Endothelial cell (in vitro differentiated cells): ENCODE measurements at places on chromosomes 16 and 17.

GRCh38 chr17:71959154-71959553 is 161.7 kb upstream of the SOX9 start:
- no peak for DNase-seq

- no peak for DNase-seq
These were observed 402.4 kb downstream of the ZFHX3 start for GRCh38 chr16:72645538-72645937.

DNA sequence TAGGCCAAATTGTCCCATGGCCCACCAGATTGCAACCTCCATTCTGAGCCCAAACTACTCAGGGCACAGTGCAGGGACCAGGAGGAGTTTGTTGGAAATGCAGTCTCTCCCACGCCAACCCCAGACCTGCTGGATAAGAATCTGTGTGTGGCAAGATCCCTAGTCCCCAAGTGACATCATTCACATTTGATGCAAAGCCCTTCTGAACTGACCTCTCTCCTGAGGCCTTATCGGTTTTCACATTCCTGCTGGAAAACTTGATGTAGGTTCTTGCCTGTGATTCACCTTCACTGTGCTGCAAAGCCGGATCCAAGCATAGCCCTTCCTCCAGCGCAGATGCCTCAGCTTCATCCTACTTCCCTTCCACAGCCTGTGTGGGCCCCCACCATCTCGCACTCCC is 6.6 kb upstream of the SHCBP1 start:
- DNase-seq = no peak

GRCh38 chr17:56064506-56064905 is 88.8 kb upstream of the ANKFN1 start:
- no peak for DNase-seq

- DNase-seq = no peak
These were observed 157.4 kb downstream of the PRKCA start for GRCh38 chr17:66459811-66460270.

- no peak for DNase-seq
These were observed 15.9 kb upstream of the ICAM2 start for GRCh38 chr17:64036198-64036922.

- no peak for DNase-seq
These were observed 99.8 kb upstream of the PMFBP1 start for GRCh38 chr16:72271699-72272240.

DNA sequence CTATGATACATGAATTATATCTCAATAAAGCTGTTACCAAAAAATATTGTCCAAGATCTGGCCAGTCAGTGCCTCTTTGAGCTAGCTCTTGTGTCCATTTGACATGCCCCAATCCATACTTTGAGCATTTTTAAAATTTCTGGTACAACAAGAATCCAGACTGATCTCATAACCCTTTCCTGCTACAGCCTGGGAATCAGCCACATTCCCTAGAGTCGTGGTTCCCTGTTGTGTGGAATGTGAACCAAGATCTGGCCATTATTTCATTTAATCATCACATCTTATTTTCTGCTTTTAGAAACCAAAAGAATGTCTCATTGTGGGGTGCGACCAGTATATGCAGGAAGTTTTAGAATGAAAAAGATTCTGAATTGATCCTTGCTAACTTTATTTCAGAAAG is 34.3 kb upstream of the RPRML start:
- DNase-seq = no peak

GRCh38 chr17:7184091-7184488 is 4.9 kb upstream of the ASGR1 start:
- no peak for DNase-seq

DNA sequence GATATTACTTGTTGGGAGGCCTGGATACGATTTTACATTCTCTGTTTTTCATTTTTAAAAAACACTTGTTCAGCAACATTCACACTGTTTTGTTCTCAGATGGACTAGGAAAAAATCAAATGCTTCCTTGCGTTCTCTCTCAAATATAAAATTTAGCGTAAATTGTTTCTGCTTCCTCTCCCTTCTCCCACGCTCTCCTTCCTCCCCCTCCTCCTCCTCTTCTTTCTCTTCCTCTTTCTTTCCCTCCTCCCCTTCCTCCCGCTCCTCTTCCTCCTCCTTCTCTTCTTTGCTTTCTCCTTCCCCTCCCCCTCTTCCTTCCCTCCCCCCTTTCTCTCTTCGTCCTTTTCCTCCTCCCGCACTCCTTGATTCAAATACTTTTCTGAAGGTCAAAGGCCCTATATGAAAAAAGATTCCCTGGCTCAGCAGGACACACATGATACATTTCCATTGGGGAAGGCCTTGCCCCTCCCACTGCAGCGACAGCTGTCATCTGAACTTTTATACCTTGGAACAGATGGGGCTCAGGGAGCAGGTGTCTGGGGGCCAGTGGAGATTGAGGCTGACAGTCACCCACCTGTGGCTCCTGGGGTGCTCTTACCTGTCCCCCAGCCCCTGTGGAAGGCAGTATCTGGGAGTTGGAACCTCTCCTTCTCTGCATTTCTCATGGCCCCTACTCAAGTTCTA is 99.4 kb upstream of the SDK2 start:
- no peak for DNase-seq

DNA sequence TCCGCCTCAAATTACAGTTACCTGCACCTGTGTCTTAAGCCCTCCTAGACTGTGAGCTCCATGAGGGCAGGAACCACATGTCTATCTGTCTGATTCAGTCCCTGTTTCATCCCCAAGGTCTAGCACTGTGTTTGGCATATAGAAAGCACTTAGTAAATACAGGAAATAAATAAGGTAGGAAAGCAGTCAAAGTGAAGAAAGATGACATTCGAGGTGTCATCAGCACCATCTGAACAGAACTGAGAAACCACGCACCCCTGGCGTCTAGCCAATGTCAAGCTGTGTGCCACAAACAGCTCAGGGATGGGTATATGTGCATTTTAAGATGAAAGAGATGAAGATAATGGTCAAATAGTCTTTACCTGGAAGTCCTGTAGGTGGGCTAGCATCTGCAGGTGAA is 79.6 kb upstream of the ATP2A3 start:
- no peak for DNase-seq

DNA sequence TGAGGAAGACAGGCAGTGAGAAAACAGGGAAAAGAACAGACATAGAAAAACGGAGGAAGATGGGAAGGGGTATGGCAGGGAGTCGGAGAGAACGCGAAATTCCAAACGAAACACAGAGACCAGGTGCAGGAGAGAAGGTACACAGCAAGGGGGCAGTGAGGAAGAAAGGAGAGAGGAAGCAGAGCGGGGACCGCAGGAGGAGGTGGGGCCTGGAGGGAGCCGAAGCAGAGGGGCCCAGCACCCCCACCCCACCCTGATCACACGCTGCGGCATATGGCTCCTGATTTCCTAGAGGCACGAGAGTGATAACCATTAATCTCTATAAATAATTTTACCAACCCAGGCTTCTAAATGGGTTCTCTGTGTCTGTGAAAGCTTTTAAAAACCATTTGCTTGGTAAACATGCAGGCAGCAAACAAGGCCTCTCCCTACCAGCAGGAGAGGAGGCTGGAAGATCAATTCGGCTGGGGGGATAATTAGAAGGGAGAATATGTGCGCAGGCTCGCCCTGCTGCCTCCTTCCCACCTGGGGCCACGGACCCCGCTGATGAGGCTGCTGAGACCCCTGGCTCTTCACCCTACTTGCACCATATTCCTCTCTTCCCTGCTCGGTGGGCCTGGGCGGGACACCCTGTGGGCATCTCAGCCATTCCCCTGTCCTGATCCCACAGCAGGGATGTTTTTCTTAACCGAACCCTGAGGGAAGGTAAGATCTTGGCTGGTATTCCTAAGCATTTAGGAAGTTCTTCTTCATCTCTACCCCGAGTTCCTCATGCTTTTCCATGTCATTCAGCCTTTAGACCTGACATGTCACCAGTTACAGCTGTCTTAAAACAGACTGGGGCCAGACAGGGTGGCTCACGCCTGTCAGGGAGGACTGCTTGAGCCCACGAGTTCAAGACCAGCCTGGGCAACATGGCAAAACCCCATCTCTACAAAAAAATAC is 86.7 kb downstream of the TMEM132E start:
- DNase-seq = no peak

- no peak for DNase-seq
These were observed 62.7 kb downstream of the ARHGAP44 start for GRCh38 chr17:12851901-12852435.

DNA sequence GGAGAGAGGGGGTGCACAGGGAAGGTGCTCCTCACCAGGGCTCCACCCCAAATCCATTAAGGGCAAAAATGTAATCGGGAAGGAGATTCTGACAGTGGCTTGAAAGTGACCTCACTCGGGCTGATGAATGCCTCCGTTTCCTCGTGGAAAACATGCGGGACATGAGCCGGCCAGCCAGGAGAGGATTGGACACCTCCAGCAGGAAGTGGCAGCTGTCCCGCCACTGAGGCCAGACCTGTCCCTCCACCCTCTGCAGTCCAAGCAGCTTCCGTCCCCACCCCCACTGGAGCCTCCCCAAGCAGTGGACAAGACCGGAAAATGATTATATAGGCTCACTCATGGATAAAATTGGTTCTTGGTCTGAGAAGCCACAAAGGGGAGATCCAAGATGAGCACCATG is 82.1 kb upstream of the CCL1 start:
- no peak for DNase-seq

DNA sequence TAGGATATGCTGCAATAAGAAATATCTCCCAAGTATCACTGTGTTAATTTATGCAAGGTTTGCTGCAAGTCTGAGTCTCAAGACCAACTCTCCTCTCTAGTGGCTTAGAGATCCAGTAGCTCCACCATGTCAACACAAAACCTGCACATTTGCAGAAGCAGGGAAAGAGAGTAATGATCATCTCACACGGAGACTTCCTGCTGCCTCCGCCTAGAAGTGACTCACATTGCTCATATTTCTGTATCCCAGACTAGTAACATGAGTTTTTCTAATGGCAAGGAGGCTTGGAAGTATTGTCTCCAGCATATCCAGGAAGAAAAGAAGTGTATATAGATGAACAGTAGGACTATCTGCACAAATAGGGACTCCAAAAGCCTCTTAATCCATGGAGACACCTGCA is 15.0 kb upstream of the IRX6 start:
- no peak for DNase-seq
